Adrenal gland (tissue), 19 donors: ENCODE measurements at places on chromosomes 11 and 22.

DNA sequence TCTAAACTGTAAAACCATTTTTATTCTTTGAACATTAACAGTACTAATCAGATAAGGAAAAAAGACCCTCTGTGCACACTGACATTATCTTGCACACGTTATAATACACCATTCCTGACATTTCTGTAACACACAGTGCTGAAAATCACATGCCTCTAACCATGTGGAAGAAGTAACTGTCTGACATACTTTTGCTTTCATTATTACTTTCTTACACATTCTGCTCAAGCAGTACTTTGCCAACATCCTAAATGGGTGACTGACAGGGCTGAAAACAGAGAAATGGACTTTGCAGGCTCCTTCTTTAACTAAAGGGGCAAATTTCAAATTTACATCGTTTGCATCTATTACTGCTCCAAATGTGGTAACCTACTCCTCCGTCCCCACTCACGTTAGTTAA lies 22.8 kb upstream of the TP53AIP1 start:
- H3K4me1 ChIP-seq, result no peaks in the 10 kb centered on the region
- no peak overlapping the region for H3K27ac ChIP-seq
- DNase-seq, result no peak
- peaks cover 9% of the 10 kb centered on the region for H3K36me3 ChIP-seq
- no peaks in the 10 kb centered on the region for H3K27me3 ChIP-seq
- no peak overlapping the region for H3K4me3 ChIP-seq

GRCh38 chr11:47593934-47594855 lies at the start of gene C1QTNF4:
Gene C1QTNF4 (minus strand): TSS chr11:47594411. CDS start chr11:47590810, 3,601 bp downstream.
- DNase-seq, result no peak
- no peaks in the 10 kb centered on the region for H3K36me3 ChIP-seq
- H3K27ac ChIP-seq, result no peak within 1 kb of the TSS
- H3K4me3 ChIP-seq, result no peak within 1 kb of the TSS

GRCh38 chr11:79199729-79200354 lies 241.0 kb downstream of the TENM4 start:
- DNase-seq, result no peak
- H3K27me3 ChIP-seq, result no peaks in the 10 kb centered on the region
- no peak overlapping the region for H3K4me3 ChIP-seq
- H3K36me3 ChIP-seq, result no peaks in the 10 kb centered on the region
- H3K27ac ChIP-seq, result no peak overlapping the region

DNA sequence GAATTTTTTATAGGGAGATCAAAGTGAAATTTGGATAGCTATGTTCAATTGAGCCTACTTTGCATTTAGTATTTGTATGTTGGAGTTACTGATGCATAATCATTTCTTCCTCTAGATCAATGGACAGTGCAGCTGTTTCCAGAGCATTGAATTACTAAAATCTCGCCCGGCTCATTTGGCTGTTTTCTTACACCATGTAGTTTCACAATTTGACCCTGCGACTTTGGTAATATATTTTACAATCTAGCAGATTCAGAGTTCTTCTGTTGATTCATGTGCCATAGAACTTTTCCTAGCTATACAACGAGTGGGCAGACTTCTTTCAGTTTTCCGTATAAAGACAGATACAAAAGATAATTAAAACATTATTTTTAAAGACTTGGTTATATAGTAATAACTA lies 70.0 kb upstream of the GRIK4 start:
- no peaks in the 10 kb centered on the region for H3K4me1 ChIP-seq
- H3K4me3 ChIP-seq, result no peak overlapping the region
- H3K36me3 ChIP-seq, result peaks cover 49% of the 10 kb centered on the region
- H3K27ac ChIP-seq, result no peak overlapping the region

DNA sequence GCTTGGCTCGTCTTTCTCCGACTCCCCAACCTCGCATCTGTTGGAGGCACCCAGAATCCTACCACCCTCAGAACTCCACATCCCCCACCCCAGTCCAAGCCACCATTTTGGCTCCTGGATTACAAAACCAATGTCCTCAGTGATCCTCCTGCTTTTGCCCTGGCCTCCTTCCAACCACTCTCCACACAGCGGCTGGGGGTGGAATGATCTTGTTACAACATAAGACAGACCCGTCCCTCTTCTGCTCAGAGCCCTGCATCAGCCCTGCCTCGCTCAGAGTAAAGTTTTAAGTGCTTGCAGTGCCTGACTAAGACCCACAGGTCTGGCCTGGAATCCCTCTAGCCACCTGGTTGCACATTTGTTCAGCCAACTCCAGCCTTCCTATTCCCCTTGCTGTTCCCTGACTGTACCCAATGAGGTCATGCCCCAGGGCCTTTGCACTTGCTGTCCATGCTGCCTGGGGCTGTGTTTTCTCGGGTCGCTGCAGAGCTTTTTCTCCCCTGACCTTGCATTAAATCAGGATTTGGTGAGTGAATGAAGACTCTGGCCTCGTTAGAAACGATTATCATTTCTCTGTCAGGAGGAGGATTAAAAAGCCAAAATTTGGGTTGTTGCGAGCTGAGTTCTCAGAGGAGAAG lies 67.3 kb downstream of the IGF2 start:
- H3K4me1 ChIP-seq, result no peaks in the 10 kb centered on the region
- no peaks in the 10 kb centered on the region for H3K36me3 ChIP-seq
- H3K4me3 ChIP-seq, result no peak overlapping the region
- H3K27me3 ChIP-seq, result peaks cover 9% of the 10 kb centered on the region
- no peak overlapping the region for H3K27ac ChIP-seq

DNA sequence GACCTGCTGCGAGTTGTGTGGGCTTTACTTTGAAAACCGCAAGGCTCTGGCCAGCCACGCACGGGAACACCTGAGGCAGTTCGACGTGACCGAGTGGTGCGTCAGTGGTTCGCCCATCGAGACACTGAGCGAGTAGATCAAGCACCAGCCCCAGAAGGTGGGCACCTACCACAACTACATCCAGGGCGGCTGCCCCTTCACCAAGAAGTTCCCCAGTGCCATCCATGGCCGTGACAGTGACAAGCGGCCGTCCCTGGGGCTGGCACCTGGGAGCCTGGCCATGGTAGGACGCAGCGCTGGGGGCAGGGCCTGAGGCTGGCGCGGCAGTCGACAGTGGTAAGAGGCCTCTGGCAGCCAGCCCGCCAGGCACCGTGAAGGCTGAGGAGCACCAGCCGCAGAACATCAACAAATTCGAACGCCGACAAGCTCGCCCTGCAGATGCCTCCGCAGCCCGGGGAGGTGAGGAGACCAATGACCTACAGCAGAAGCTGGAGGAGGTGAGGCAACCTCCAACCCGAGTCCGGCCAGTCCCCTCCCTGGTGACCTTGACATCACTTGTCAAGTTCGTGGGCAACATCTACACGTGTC lies 545.2 kb upstream of the CCDC179 start:
- no peak overlapping the region for H3K4me3 ChIP-seq
- DNase-seq, result no peak
- no peaks in the 10 kb centered on the region for H3K4me1 ChIP-seq
- H3K36me3 ChIP-seq, result no peaks in the 10 kb centered on the region
- no peak overlapping the region for H3K27ac ChIP-seq

DNA sequence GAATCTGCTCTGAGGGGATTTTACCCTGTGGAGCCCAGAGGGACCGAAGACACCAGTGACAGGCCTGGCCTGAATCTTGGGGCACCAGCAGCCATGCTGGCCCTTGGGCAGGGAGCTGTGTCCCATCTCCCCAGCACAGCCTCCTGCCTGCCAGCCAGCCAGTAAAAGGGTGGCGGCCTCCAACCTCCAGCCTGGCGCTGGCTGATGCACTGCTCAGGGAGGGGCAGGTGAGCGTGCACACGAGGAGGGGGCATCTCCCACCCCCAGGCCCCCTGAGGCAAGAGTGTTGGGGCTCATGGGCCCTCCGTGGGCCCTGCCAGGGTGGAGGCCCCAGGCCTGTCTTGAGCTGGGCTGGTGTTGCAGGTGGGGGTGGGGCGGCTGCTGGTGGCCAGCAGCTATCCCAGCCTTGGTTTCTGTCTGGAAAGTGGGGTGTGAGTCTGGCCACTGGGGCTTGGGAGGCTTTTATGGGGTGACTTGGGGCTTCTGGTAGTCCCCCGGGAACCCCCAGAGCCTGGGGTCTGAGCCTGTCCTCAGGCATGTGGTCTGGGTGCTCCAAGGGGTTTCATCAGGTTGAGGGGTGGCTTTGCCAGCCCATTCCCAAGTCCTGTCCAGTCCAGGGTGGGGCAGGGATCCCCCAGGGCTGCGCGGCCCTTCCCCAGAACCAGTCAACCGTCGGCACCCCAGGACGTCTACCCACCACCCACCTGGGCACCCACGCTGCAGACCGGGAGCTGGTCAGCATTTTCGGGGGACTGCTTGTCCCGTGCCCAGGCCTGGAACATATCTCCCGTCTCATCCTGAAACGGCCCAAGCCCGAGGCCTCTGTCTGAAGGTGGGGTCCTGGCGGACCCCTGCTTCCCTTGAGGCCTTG lies 17.8 kb downstream of the TSPAN4 start:
- no peak overlapping the region for H3K4me3 ChIP-seq
- H3K36me3 ChIP-seq, result no peaks in the 10 kb centered on the region
- DNase-seq, result no peak
- H3K27me3 ChIP-seq, result no peaks in the 10 kb centered on the region
- H3K27ac ChIP-seq, result no peak overlapping the region

- no peak for DNase-seq
- no peak overlapping the region for H3K4me3 ChIP-seq
- H3K4me1 ChIP-seq, result no peaks in the 10 kb centered on the region
These were observed 28.1 kb upstream of the TH start for GRCh38 chr11:2199466-2200341.

DNA sequence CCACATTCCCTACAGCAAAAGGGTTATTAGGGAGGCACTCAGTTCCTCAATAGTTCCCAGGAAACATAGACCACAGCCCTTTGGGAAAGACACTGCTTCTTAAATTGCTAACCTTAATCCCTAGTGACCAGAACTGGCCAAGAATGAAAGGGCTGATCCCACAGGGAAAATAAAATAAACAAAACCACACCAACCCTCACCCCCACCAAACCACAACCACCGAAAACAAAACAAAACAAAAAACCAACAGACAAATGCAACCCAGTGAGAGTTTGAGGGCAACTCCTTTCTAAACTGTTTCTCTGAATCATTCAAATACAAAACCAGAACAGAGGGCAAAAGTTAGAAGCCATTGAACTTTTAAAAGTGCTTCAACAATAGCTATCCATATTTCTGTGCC lies 57.2 kb downstream of the NAV2 start:
- H3K4me3 ChIP-seq, result no peak overlapping the region
- no peaks in the 10 kb centered on the region for H3K27me3 ChIP-seq
- DNase-seq, result no peak
- H3K27ac ChIP-seq, result no peak overlapping the region
- no peaks in the 10 kb centered on the region for H3K4me1 ChIP-seq

DNA sequence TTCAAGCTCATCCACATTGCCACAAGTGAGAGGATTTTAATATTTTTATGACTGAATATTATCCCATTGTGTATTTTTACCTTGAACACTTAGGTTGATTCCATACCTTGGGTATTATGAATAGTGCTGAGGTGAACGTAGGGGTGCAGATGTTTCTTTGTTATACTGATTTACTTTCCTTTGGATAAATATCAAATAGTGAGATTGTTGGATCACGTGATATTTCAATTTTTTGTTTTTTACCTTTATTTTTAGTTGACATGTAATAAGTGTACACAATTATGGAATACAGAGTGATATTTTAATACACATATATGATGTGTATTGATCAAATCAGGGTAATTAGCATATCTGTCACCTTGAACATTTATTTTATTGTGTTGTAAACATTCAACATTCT lies 8.1 kb downstream of the OR10W1 start:
- H3K36me3 ChIP-seq, result no peaks in the 10 kb centered on the region
- DNase-seq, result no peak
- H3K4me3 ChIP-seq, result no peak overlapping the region
- no peak overlapping the region for H3K27ac ChIP-seq

DNA sequence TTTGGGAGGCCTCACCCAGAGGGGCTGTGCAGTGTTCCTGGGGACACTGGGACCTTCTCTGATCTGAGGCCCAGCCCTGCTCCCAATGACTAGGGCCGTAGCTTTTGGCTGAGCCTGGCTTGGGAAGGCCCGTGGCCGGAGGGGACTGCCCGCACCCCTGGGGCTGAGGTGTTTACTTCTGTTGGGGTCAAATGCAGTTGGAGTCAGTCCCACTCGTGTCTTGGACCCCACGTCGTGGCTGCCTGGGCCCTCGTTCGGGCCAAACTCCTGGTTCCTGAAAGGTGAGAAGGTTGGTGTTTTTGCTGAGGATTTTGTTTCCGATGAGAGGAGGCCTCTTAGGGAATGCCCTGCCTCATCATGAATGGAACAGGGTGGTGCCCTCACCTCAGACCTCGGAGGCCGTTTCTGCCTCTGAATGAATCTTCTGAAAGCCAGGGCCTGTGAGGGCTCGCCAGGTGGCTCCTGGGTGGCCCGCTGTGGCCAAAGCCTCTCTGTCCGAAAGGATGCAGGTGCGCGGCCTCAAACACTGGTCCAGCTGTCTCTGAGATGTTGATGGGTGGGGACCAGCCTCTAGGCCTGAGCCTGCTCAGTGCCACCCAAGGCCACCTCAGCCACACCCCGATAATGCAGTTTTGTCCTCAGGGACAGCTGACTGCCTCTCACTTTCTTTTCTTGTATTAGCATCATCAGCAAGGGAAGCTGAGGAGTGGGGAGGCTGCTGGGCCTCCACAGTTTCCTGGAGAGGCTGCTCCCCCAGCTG lies 40.3 kb upstream of the A4GALT start:
- no peaks in the 10 kb centered on the region for H3K36me3 ChIP-seq
- no peak overlapping the region for H3K4me3 ChIP-seq
- H3K4me1 ChIP-seq, result no peaks in the 10 kb centered on the region
- no peak overlapping the region for H3K27ac ChIP-seq
- no peak for DNase-seq

DNA sequence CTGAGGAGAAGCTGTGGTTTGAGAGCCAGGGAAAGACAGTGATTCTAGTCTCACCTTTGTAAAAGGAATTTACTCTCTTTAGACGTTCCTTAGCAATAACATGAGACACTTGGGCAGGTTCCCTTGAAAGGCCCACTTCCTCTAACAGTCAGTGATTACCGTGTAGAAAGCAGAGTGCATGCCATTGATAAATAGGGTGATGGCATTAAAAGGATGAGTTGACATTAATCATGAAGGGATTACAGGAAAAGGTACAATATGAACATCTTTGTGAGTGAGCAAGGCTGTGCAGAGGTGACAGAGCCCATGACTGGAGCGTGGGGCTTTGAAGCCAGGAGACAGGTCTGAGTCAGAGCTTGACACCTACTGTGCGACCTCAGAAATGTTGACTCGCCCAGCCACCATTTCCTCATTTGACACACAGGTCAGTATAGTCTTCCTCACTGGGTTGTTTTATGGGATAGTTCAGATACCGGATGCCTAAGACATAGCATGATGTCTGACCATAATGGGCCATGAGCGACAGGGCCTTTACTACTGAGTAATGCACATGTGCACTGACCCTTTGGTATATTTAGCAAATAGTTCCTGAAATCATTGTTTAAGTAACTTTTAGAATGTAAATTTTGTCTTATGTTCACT lies 341.7 kb upstream of the MTNR1B start:
- no peaks in the 10 kb centered on the region for H3K27me3 ChIP-seq
- no peak overlapping the region for H3K27ac ChIP-seq
- no peak overlapping the region for H3K4me3 ChIP-seq
- no peaks in the 10 kb centered on the region for H3K36me3 ChIP-seq
- no peak for DNase-seq
